ENCODE measurements at places on chromosomes 1 and 21.

- H3K4me1 ChIP-seq, result no peaks in the 10 kb centered on the region
- H3K36me3 ChIP-seq, result no peaks in the 10 kb centered on the region
- no peak overlapping the region for H3K4me3 ChIP-seq
- H3K27ac ChIP-seq, result no peak overlapping the region
- H3K27me3 ChIP-seq, result no peaks in the 10 kb centered on the region
Measured at GRCh38 chr1:186849826-186850225, 21.1 kb downstream of the PLA2G4A start.

- H3K36me3 ChIP-seq, result peaks cover 2% of the 10 kb centered on the region
- no peak for DNase-seq
- no peak overlapping the region for H3K4me3 ChIP-seq
- H3K27ac ChIP-seq, result no peak overlapping the region
- no peaks in the 10 kb centered on the region for H3K4me1 ChIP-seq
- no peaks in the 10 kb centered on the region for H3K27me3 ChIP-seq
Measured at GRCh38 chr1:232134365-232134764, 495.6 kb downstream of the SIPA1L2 start.

DNA sequence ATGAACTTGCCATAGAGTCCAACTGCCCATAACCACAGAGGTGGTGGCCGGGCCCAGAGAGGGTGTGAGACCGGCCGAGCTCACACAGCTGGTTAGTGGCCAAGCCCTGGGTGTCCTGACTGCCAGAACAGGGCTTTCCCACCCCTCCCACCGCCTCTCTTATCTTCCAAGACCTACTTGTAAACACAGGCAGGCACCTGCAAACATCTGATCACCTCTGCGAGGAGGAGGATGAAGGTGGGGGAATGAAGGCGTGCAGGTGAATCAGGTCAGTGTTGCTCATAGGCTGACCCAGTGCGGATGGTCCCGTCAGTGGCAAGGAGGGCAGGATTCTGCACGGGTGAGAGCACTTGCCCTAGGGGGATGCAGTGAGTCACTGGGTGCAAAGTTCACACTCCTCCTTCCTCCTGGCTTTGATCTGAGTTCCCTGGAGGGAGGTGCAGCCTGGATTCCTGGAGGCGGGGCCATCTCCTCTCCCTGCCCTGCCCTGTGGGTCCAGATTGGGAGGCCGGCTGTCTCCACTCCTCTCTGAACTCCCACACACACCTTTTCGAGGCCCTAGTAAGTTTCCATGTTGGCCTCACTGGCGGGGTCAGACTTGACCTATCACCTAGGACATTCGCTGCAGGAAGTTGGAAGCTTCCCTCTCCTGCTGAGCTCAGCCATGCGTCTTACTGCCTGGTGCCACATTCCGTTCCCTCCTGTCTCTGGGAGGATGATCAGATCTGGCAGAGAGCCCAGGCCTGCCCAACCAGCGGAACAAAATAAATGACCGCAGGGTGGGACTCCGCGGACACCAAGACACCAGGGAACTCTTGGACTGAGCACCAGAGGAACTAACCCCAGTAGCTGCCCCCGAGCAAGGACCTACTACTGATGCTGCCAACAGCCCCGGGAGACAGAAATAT, 7.3 kb downstream of the UQCRHL start:
- no peak overlapping the region for H3K27ac ChIP-seq
- H3K4me3 ChIP-seq, result no peak overlapping the region
- no peaks in the 10 kb centered on the region for H3K36me3 ChIP-seq

- DNase-seq, result no peak
- H3K36me3 ChIP-seq, result no peaks in the 10 kb centered on the region
- no peak overlapping the region for H3K27ac ChIP-seq
- H3K4me1 ChIP-seq, result peaks cover 40% of the 10 kb centered on the region
- no peak overlapping the region for H3K4me3 ChIP-seq
- peaks cover 21% of the 10 kb centered on the region for H3K27me3 ChIP-seq
Measured at GRCh38 chr1:218348628-218349071, 3.5 kb downstream of the TGFB2 start.

GRCh38 chr1:30878559-30878958, 30.0 kb downstream of the SDC3 start:
- peaks cover 7% of the 10 kb centered on the region for H3K36me3 ChIP-seq
- no peak overlapping the region for H3K27ac ChIP-seq
- peaks cover 74% of the 10 kb centered on the region for H3K27me3 ChIP-seq

- DNase-seq, result no peak
- H3K4me3 ChIP-seq, result no peak overlapping the region
- peaks cover 6% of the 10 kb centered on the region for H3K27me3 ChIP-seq
- H3K4me1 ChIP-seq, result peaks cover 5% of the 10 kb centered on the region
- peaks cover 6% of the 10 kb centered on the region for H3K36me3 ChIP-seq
- H3K27ac ChIP-seq, result no peak overlapping the region
Measured at GRCh38 chr1:12539705-12540579, 78.1 kb downstream of the DHRS3 start.

- H3K36me3 ChIP-seq, result no peaks in the 10 kb centered on the region
- no peak for DNase-seq
- H3K4me3 ChIP-seq, result no peak overlapping the region
Measured at GRCh38 chr1:34266127-34266951, 89.6 kb downstream of the C1orf94 start.
